ENCODE measurements at places on chromosomes 12 and 14.

GRCh38 chr12:46650688-46651087 lies 175.1 kb downstream of the SLC38A4 start:
- no peak for DNase-seq

DNA sequence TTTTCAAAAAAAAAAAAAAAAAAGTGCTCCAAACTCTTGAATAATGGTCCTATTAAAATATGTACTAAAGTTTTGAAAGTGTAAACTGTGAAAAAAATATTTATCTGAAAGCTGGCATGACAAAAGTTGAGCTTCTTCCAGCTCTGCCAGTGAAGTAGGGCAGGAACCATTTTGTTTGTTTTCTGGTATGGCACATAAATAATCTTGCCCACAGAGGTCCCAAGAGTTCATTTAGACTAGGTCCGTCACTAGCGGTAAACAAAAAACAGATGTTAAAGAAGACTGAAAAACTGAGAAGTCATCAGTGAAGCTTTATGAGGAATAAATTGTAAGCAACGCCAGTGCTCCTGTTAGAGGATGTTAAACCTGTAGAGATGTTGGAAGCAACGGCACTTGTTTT lies 7.0 kb downstream of the ERP27 start:
- no peak for DNase-seq

DNA sequence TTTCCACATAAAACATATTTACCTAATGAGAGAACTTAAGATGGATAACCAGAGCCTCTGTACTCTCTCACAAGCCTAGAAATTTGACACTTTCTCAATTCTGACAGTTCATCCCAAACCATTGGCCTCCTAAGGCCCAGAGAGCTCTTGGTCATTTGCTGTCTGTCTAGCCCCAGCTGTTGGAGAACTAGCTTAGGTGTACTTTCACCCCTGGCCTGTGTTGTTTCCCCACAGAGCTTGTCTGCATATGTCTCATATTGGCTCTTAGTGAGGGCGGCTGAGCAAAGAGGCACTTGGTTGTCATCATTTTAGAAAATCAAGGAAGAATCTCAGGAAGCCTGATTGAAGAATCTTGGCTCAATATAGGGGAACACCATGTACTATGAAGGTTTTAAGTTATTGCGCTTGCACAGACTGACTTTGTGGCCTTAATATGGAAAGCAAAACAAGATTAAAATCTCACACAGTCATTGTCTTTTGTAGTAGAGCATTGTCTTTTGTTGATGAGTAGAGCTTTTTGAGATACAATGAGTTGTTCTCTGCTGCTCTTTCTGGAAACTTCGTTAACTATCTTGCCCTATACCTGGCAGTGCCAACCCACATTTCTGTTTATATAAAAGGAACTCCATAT lies 324.6 kb downstream of the RAD51B start:
- no peak for DNase-seq

DNA sequence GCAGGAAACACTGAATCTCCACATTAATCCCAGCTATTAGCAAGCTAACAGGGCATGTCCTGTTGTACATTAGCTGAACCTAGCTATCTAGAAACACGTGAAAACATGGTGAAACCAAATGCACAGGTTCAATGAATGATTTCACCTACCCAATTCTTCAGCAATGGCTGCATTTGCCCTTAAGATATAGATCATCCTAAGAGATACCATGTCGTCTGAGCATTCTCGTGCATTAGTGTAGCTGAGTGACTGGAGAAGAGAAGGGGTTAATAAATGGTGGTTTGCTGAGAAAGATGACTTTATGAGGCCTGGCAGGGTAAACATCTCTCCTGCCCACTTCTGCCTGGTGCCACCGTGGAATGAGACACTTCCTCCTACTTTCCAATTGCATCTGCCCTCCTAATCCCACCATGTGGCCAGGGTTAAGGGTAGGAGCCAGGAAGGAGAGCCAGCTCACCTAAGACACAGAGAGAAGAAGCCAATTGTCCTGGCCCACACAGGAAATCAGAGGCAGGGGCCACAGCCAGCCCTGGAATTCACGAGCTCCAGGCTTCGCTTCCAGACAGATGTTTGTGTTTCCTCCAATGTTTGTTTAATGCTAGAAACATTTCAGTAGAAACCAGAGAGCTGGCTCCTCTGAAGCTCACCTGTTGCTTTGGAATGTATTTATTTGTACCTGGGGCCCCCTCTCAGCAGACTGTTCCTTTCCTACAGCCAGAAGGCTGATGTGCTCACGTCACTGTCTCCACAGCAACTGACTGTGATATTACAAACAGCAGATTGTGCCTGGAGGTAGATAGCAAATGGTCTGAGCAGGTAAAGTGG lies 126.0 kb upstream of the PARP11 start:
- no peak for DNase-seq

DNA sequence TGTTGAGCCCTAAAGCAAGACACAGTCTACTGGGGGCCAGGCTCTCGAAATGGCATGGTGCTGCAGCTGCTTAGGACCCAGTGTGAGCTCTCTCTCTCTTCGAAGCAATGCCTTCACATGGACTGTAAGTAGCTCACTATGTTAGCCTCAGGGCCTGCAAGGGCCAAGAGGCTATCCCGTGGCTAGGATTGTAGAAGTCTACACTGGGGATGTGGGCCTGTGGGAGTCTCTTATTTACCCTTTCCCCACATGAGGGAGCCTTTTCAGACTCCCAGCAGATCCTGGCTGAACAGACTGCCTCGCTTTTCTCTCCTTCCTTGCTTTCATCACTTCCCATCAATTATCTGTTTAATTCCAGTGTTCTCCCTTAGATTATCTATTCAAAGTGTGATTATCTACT lies 101.4 kb downstream of the GPR65 start:
- DNase-seq = no peak

- DNase-seq = no peak
These were observed 22.2 kb upstream of the LRTM2 start for GRCh38 chr12:1797991-1798640.

GRCh38 chr12:115871714-115872113 lies 405.8 kb downstream of the MED13L start:
- peak; percentile 80 for DNase-seq

- no peak for DNase-seq
These were observed 21.6 kb downstream of the KRT76 start for GRCh38 chr12:52755533-52755932.

GRCh38 chr12:26460361-26460760 lies 265.0 kb downstream of the SSPN start:
- no peak for DNase-seq

GRCh38 chr12:21599143-21599999 lies 5.3 kb downstream of the GYS2 start:
- DNase-seq = no peak

DNA sequence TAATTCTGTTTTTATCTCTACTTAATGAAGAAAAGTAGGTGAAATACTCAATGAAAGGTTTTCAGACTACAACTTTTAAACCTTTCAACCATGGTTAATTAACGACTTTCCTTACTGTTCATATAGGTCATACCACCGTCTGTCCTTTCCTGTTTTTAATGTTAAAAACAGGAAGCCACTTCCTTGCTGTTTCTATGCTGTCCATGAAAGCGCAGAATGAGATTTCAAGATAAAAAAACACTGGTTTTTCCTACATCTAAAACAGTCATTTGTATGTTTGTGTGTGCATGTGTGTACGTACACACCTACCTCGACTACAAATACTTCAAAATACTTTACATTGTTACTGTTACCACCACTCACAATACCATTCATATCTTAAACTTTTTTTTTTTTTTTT lies 27.3 kb downstream of the SPTLC2 start:
- no peak for DNase-seq

- DNase-seq = no peak
These were observed 11.8 kb downstream of the DNM1L start for GRCh38 chr12:32690927-32691326.

DNA sequence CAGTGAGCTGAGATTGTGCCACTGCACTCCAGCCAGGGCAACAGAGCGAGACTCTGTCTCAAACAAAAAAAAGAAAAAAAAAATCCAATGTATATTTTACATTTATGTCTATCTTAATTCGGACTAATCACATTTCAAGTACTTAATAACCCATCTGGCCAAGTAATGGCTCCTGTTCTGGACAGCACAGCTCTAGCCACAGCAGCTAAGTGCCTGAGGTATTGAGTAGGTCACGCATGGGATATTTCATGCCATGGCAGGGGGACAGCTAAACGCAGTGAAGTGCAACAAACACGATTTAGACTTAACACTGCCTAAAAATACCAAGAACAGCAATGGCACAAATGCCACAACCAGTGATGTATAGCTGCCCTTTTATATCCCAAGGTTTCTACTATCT lies 8.0 kb downstream of the BAZ1A start:
- DNase-seq = no peak

DNA sequence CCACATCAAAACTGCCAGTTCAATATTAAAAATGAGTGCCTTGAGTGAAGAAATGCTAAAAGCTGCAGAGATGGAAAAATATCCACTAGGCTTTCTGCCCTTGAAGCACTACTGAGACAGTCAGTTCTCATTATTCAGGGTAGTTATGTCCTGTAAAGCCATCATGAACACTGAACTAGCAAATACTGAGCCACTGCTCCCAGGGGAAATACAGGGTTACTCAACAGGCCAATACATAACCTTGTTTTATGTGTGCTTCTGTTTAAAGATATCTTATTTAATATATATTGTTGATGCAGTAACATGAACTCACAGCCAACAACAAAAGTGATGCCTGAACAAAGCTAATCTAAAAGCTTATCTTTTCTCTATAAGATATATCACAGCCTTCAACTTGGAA lies 3.3 kb downstream of the RAD52 start:
- no peak for DNase-seq

GRCh38 chr12:66508025-66508424 lies 170.9 kb downstream of the GRIP1 start:
- no peak for DNase-seq

DNA sequence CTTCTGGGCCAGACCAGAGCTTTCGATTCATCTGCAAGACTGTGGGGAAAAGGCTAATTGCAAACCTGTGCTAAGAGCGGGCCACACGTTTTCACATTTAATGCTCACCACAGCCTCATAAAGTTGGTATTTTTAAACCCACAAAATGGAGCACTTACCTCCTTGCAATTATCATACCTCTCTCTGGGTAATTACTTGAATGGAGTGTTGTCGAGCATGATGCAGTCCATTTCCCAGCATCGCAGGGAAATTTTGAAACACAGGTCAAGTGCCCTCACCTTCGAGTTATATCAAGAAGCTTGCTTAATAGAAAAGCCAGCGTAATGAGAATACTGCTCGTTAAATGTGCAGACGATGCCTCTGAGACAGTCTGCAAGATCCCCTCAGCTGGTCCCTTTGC lies 8.8 kb upstream of the IFI27L2 start:
- no peak for DNase-seq

DNA sequence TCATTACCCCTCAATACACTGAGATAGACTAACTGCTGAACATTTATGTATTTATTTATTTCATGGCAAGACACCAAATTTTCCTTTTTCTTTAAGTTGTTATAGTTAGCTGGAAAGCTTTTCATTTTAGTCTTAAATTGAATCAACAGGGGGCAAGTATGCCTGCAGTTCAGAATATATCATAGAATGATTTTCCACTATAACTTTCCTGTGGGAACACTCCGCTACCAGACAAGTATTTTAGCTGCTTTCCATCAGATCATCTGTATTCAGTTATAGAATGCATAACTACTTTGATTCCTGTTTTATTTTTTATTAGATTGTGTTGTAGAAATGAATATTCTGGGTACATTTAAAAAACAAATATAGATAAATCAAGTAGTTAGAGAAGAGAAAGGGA lies 102.0 kb downstream of the SLC6A15 start:
- DNase-seq = no peak

DNA sequence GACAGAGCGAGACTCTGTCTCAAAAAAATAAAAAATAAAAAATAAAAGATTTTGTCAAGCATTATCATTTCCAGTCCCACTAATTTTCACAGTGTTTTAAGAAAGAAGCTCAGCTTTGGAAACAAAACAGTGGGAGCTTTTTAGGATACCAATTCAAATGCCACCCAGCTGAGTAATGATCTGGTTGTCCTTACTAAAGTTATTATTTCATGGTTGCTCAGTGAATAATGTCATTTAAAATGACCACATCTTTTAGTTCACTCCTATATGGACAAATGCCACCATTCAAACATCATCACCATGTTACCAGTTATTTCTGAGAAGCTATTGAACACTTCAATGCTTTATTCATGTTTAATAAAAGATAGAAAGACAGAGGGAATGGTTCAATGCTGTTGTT lies 365.0 kb downstream of the CCER1 start:
- no peak for DNase-seq

DNA sequence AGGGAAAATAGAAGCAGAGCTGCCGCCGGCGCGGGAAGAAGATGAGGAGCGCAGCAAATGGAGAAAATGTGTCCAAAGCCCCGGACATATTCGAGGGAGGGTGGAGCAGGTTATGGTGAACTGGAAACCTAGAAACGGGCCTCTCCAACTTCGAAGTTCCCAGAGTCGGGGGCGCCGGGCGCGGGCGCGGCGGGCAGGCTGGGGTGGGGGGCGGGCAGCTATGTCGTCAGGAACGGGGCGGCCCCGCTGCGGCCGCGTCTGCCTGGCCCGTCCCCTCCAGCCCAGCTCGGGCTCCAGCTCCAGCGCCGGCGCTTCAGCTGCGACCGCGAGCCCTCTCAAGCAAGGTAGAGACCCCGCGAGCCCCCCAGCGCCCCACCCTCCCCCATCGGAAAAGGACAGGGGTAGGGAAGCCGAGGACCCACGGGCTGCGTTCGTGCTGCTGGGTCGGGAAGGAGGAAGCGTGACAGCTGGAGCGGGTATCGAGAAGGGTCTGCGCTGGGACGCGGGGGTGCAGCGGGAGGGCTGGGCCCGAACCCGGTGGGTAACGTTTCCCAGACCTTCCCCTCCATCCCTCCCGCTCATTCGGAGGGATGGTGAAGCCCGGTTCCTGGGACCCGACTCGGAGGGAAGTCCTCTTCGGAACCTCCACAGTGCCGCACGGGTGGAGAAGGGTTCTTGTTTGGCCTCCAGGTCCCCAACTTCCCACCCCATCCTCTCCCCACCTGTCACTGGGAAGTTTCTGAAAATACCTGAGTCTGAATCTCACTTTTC lies 1.0 kb downstream of the DGKA start:
- DNase-seq = peak; percentile 30

DNA sequence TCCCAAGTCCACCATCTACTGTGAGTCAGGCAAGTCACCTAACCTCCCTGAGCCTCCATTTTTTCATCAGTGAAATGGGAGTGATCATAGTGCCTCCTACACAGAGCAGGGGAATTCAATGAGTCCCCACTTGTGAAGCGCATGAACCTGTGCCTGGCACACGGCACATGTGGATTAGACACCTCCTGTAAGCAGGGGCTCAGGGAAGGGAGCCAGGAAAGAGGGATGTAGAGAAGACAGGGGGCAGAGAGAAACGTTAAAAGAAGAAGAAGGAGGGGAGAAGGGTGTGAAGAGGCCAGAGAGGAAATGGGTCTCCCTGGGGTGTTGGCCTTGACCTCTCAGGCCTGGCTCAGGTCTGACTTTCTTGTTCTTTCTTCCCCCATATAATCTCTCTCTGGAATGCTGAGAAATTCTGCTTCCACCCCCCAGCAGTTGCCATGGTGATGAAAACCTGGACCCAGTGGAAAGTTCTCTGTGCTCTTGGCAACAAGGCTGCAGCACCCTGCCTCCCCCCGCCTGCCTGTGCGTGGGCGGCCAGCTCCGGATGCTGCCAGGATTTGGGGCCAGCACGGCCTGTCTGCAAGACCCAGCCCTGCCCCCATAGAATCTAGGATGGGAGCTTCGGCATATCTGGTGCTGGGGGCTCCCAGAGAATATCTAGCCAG lies 94.5 kb downstream of the CALM1 start:
- DNase-seq = no peak

Data from NCI-H345 (cell line).